ENCODE measurements at places on chromosomes 11 and 22.

- peak; percentile 74 for DNase-seq
Measured at GRCh38 chr11:64185175-64185692, 737 bp upstream of the STIP1 start.

DNA sequence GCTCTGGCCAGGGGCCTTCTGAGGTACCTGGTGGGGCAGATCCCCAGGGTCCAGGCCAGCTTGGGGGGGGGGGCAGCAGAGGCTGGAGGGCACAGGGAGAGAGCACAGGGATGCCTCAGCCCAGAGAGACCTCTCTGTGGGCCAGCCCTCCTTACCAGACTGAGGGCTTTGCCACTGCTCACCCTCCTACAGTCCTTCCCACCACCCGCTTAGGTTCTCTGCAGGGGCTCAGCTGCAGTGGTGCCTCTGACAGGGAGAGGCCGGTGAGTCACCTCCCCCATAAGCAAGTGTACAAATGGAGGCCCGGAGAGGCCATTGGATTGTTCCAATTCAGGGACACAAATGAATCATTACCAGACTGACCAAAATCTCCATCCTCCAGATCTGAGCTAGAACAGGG, 68.1 kb upstream of the LMO1 start:
- no peak for DNase-seq

DNA sequence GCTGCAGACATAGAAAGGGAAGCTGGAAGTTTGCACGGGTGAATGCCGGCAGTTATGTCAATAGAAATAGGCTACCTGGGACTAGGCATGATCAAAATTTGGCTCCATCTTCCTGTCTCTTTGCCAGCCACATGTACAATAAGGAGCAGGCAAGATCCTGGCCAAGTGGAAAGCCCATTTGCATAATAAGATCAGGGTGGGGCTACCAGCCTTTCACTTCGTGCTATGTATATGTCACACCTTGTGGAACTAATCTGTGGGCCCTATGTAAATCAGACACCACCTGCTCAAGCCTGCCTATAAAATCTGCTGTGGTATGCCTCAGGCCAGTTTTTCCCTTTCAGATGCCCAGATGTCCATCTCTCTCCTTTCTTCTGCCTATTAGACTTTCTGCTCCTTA, 79.3 kb upstream of the DRD2 start:
- no peak for DNase-seq

DNA sequence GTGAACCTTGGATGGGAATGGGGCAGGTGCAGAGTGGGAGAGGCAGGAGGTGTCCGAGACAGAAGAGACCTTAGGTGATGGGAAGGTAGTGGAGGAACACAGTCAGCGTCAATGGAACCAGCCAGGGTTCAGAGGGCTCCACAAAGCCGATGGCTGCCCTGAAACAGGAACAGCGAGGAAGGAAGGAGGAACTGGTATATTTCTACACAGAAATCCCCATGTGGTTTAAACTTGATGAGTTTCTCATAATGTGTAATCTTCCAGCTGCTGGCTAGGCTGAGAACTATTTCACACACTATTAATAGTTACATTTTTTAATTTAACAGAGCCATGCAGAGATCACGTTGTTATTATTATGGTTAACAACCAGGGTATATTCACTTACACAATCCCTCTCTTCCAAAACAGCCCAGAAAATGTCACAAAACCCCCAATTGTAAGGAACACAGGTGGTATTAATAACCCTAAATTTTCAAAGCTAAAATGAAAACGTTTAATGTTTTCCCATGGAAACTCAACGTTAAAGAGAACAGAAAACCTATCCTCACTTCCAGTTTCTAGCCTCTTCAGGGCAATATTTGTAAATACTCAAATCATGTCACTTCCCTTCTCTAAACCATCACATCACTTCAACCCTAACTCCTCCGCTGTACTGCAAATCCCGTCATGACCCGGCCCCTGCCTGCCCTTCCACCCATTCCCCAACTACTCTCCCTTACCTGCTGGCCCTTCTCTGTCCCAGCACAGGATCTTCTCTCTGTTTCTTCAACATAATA, 74.5 kb upstream of the ARFGAP3 start:
- peak; percentile 70 for DNase-seq

DNA sequence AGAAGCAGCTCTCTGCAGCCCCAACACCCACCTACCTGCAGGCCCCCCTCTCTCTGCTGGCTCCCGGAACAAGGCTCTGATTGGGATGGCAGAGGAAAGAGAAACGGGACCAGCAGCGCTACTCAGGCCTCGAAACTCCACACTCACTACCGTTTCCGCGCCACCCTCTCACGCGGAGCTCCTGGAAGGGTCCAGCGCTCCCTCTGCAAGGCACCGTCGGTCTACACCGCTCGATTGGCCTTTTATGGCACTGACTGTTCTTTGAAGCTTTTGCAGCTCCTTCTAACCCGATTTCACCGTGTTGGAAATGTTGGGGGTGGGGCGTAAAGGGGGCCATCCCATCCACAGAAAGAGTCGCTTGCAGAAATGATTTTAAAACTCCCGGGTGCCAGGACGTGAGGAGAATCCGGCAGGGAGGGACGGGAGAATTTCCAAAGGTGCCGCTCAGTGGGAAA, 323 bp upstream of the PANX1 start:
- peak; percentile 61 for DNase-seq

DNA sequence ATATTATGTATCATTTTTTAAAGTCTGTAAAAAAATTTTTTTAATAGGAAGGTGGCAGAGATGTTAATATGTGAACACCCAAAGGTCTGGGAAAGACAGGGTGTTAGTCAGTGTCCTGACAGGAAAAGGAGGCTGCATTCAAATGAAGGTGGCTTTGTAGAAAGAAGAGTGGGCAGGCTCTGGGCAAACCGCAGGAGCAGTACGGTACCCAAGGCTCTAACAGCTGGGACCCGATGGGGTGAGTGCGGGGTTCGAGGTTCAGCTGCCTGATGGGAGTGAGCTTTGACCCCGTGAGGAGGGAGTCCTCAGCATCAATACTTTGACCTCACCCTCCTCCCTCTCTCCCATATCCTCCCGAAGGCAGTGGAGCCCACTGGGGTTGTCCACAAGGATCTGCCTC, 142.5 kb downstream of the C11orf91 start:
- DNase-seq: no peak

GRCh38 chr11:35874751-35875450, 69.0 kb upstream of the LDLRAD3 start:
- DNase-seq: no peak

GRCh38 chr11:123448823-123449222, 18.8 kb downstream of the GRAMD1B start:
- DNase-seq: no peak

GRCh38 chr11:4061700-4062099, 32.9 kb upstream of the RRM1 start:
- DNase-seq: no peak

DNA sequence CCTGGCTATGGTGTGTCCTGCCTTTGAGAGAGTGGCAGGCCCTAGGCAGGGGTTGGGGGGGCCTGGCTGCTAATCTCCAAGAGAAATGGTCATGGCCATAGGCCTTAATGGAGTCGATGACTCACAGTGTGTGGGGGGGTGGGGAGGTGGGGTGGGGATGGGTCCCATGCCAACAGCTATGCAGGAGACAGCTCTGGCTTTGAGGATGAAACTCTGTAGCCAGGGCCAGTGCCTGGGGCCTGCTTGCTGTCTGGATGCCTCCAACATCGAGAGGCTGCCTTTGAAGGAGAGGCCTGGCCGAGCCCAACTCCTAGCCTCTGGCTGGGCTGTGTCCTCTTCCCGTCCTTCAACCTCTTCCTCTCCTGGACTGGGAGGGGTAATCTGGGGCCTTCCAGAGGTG, 23.9 kb upstream of the TSPAN18 start:
- DNase-seq: no peak

DNA sequence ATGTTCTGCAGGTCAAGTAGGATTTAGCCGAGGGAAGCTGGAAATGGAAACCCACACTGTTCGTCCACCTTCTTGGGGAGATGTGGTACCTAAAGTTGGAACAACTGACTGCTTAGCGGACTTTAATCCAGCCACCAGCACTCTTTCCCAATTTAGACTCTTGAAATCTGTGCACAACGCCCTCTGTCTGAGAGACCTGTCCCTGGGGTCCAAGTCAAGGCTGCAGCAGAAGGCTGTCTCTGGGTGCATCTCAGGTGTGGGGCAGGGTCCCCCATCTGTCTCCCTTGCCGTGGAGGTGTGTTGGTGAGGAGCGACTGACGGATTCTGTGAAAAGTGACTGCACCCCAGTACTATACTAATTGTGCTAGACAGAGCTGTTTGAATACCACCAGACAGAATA, 168.2 kb upstream of the CADM1 start:
- no peak for DNase-seq

DNA sequence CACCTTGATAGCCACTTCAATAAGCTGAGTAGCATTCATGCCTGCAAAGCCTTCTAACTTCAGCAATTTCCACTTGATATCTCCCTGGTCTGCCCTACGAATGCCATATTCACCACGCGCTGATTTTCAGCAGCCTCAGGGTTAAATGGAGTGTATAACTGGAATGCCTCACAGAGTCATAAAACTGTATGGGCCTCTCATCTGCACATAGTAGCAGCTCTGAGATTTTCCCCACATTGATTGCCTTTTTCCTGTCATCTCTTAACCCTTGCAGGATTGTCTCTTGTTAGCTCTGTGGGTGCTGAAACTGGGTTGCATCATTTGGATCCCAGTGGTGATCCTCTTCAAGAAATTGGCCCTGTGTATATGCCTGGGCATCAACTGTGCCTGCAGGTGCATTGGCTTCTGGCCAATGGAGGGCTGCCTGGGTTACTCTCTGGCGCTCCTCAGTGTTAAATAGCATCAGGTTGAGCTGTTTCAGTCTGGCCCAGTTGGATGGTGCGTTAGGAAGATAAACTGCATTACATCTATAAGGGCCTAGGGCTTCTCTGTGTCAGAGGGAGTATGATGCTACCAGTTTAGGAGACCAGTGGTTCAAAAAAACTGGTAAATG, 17.4 kb upstream of the GLYATL1 start:
- no peak for DNase-seq
